Activated CD8-positive, alpha-beta memory T cell treated with anti-CD3 and anti-CD28 coated beads for 1 hour (primary cell): ENCODE measurements at places on chromosomes 3 and 15.

DNA sequence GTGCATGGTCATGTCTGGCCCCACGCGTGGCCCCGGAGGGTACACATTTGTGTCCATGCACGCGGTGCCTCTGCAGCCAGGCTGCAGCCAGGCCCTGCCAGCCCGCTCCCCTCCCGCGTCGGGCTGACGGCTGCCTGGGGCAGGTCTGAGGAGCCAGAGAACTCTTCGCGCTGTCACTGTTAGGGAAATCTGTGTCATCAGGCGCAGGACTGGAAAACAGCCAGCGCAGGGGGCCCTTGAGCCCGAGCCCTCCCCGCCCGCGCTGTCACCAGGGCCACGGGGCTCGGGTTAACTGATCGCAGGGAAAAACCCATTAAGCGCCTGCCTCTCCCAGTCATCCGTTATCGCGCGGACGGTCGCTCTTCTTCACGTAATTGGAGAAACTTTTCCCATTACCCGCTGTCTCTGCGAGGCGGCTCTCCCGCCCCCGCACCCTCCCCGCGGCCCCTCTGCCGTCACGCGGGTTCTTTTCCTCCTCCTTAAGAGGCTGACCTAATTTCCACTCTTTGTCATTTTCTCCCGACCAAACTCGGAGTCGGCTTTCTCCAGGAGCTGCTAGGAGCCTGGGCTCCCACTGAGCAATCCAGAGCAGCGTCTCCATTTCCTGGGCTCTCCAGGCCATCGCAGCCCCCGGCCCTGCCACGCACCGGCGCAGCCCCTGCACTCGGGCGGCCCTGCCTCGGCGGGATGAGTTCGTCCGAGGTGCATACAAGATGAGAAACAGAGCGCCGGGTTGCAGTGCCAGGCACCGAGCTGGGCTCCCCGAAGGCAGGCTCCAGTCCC is 57.5 kb upstream of the PRR23E start:
- no peak for DNase-seq

- DNase-seq, result no peak
Observed at GRCh38 chr3:144470666-144471065, 499.0 kb downstream of the DIPK2A start.

- no peak for DNase-seq
Observed at GRCh38 chr3:30112411-30112810, 494.0 kb upstream of the TGFBR2 start.

DNA sequence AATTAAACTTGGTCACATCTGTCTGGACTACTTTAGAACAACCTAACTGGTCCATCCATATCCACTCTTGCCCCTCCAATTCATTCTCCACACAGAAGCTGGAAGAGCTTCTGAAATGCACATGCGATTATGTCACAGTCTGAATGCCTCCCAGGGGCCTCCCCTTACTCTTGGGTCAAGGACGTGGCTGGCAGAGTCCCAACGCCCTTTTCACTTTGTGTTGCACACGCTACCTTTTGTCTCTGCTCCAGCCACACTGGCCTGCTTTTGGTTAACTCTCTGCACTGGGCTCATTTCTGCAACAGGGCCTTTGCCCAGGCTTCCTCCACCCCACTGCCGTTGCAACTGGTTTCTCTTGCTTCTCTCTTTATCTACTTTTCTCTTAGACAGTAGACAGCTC is 245.2 kb downstream of the IL20RB start:
- DNase-seq, result no peak

DNA sequence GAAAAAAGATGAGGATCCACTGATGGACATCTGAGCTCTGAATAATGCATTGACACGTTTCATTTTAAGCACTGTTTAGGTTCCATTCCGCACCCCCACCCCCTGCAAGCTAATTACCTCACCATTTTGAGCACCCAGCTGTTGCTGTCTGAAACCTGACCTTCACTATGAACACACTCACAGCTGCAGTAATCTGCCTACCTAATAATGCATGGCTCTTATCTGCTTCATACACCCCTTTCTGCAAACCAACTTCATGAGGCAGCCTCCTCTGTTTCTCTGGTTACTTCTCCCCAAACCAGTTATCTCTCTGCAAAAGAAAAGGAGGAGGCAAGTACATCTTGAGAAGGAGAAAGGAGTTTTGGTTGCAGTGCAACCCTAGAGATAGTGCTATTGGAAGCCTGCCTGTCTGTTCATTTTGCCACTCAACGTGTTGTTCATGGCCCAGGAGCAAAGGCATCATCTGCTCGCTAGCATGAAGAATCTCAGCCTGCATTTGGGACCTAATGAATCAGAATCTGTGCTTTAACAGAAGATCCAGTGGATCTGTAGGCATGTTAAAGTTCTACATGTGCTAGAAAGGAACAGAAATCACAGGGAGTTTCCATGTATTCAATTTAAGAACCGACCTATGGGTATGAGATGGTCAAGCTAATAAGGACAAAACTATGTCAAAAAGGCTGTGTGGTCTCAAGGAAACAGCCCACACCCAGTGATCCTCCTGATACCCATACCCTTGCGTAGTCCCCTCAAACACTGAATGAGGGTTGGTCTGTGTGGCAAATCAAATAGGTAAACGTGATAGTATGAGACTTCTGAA is 87.2 kb downstream of the MB21D2 start:
- no peak for DNase-seq

GRCh38 chr3:18211116-18211515 is 214.0 kb downstream of the SATB1 start:
- DNase-seq, result no peak

GRCh38 chr3:59866076-59866475 is 816.3 kb upstream of the CFAP20DC start:
- no peak for DNase-seq

GRCh38 chr3:63900010-63900409 is 12.2 kb downstream of the SCAANT1 start:
- DNase-seq, result no peak

- no peak for DNase-seq
Observed at GRCh38 chr3:133610031-133610430, 36.5 kb downstream of the CDV3 start.

DNA sequence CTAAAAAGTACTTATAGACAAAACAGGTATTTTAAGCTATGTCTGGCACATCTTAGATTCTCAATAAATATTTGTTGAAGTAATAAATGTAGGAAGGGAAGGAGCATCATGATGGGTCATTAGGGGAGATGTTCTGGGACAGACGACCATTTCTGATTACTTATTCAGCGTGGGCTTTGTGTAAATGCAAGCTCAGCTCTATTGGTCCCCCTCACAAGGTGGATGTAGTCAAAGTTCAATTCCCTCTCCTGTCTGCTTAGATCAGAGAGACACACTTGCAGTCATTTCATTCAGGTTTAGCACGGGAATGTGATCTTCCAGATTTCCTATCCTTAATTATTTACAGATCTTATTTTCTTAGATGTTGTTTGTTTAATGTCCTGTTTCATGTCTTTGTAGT is 7.5 kb downstream of the GAP43 start:
- DNase-seq, result no peak

DNA sequence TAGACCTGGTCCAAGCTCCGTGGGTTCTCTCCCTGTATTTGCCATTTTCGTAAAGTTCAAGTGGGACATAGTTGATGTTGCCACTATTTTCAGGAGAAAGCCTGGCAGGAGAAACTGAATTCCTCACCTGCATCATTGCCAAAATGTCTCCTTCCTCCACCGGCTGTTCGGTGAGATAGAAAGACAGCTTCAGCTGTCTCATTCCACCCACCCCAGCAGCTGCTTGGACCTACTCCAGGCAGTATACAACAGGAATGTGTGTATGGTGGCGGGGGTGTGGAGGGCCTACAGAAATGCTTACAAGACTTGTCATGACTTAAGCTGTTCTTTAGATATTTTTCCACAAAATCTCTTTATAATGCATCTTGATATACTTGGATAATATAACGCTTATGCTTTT is 132.7 kb upstream of the RAP2B start:
- no peak for DNase-seq

DNA sequence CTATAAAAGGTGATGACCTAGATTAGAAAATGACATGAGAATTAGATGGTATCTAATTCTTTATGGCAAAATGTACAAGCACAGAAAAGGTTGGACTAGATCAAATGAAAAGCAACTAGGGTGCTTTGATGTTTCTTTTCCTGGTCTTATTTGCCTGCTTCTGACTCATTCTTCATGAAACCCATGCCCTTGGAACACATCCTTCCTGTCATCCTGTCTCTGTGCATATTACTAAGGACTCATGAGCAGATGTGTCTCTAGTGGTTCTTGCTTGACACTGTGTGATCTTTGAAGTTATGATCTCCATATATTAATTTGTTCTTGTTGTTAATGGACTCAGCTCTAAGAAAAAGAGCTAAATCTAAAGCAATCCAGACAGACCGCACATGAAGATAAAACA is 314.0 kb downstream of the ERC2 start:
- no peak for DNase-seq

GRCh38 chr15:62857411-62857853 is 185.1 kb upstream of the TPM1 start:
- no peak for DNase-seq

- no peak for DNase-seq
Observed at GRCh38 chr3:16599694-16600093, 5.5 kb downstream of the DAZL start.
